Urinary bladder (tissue), 4 donors: ENCODE measurements at places on chromosomes 7 and 10. TPM values are rescaled to one million over a fixed set of nuclear protein-coding genes. Genes with fewer than 3 reads are reported as not detected.

PLAC9 gene
- polyA plus RNA-seq, result 54.3 TPM

NUTM2B gene
- polyA plus RNA-seq, result 0.32 TPM

DNA sequence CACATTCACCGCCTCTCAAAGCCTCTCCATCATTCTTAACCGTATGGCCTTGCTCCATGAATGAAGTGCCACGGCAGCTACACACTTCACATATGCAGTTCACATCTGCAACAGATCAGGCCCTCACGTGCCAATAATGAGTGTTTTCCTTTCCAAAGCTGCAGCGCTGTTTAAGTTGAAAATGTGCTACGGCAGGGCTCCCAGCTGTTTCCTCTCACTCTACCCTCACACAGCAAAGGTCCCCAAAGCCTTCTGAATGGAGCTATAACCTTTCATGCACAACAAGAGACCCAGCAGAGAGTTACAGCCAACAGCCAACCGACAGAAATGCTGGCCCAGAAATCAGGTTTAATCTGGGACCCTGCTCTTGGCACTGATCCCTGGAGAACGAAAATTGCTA is 236.1 kb downstream of the ELMO1 start:
- no peak for DNase-seq

IFIT2 gene
- 3.7 TPM for polyA plus RNA-seq

- no peak for DNase-seq
These were observed 10.1 kb upstream of the EGR2 start for GRCh38 chr10:62826273-62826672.

DNA sequence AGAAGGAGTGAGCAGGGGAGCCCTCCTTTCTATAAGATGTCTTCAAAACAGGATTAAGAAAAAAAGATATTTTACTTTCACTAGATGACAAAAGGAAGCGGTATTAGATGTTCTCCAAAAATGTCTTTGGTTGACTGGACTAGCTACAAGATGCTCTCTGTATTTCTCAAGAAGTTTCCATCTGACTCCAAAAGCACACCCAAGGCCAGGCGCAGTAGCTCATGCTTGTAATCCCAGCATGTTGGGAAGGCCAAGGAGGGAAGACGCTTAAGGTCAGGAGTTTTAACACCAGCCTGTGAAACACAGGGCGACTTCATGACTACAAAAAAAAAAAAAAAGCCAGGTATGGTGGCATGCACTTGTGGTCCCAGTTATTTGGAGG is 84.5 kb downstream of the PIP4K2A start:
- no peak for DNase-seq

DNA sequence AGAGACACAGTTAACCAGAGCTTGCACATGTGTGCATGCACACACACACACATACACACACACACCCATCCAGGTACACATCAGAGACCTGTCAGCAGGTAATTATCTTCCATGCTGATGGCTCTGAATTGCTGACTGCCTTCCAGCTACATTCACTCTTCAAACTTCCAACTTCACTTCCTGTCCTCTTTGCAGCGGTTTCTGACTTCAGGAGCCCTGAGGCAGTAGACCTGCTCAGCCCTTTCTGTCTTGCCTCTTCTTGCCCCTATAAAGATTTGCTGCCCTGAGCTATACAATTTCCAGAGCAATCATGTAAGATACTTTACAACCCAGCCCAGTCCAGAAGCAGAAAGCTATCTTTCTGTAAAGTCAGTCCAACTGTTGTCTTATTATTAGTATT is 310.2 kb downstream of the FGFR2 start:
- no peak for DNase-seq

DNA sequence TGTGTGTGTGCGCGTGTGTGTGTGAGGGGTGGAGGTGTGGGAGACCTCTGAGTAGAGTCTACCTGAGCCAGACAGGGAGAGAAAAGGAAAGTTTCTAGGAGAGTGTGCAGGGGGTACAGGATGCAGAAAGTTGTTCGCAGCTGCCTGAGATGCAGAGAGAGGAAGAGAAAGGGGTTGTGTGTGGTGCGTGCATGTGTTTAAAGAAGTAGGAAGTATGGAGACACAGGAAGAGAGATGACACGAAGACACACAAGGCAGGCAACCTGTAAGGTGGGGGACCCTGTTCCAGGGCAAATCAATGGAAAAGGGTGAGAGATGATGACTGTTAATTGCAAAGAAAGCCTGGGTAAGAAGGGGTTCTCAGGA is 52.2 kb downstream of the C10orf105 start:
- DNase-seq, result no peak

- DNase-seq, result no peak
These were observed 1.5 kb downstream of the MKLN1 start for GRCh38 chr7:131329176-131329570.

DNA sequence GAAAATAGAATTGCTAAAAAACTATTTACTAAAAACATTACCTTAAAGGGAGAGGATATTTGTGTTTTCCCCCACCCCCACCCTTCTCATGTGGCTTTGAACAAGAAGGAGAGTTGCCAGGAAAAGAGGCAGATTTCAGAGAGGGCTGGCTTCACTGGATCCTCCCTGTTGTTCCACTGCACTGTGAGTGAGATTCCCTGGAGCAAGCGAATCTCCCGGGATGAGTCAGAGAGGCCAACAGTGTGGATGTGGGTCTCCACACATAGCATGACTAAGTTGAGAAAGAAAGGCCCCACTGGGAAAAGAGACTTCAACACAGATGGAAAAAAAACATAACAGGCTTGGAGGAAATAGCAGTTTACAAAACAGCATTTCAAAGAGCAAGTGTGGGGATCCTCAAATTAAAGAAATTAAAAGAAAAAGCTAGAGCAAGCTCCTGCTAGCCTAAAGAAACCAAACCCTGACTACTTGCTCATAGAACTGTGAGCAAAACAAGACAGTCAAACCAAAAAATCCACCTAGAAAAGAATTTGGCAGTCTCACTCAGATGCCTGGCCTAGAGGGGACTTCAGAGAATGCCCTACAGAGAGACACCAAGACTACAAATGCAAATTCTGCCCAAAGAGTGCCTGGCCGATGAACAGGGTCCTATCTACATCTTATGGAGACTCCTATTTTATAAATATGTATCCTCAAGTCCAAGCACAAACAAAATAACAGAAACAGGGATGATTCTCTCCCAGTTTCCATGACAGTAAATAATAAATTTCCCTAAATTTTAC is 3.4 kb downstream of the CAV1 start:
- DNase-seq, result no peak

- no peak for DNase-seq
These were observed 863 bp downstream of the ST8SIA6 start for GRCh38 chr10:17453373-17454091.
